Stimulated activated CD4-positive, alpha-beta T cell treated with anti-CD3 and anti-CD28 coated beads, Interleukin-15, amount 100 ng/mL, for 48 hours (primary cell): ENCODE measurements at places on chromosomes 3 and 15.

GRCh38 chr15:78369161-78369560, 29.0 kb downstream of the CRABP1 start:
- no peak for DNase-seq

GRCh38 chr15:80697075-80697685, 2.1 kb downstream of the ABHD17C start:
- DNase-seq = no peak

DNA sequence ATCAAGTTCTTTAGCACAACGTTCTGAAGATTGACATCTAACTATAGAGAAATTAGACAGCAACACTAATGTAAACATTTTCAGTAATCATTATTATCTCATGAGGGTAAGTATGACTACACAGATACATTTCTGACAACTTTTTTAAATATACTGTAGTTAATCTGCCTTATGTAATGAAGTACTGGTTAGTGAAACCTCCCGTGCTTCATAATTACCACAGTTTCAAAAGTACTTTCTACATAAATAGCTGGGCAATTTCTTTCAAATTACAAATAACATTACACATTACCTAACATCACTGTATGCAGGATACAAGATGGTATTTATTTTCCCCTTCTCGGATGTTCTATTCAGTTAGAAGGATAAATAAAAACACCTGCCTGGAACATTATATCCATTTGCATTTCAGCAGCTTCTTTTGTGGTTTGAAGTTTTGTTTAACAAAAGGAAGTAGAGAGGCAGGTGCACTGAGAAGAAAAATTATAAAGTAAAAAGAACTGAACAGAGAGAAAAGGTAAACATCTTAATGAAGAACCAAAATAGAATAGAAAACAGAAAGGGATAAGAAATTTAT, 1241.5 kb upstream of the GBE1 start:
- no peak for DNase-seq

DNA sequence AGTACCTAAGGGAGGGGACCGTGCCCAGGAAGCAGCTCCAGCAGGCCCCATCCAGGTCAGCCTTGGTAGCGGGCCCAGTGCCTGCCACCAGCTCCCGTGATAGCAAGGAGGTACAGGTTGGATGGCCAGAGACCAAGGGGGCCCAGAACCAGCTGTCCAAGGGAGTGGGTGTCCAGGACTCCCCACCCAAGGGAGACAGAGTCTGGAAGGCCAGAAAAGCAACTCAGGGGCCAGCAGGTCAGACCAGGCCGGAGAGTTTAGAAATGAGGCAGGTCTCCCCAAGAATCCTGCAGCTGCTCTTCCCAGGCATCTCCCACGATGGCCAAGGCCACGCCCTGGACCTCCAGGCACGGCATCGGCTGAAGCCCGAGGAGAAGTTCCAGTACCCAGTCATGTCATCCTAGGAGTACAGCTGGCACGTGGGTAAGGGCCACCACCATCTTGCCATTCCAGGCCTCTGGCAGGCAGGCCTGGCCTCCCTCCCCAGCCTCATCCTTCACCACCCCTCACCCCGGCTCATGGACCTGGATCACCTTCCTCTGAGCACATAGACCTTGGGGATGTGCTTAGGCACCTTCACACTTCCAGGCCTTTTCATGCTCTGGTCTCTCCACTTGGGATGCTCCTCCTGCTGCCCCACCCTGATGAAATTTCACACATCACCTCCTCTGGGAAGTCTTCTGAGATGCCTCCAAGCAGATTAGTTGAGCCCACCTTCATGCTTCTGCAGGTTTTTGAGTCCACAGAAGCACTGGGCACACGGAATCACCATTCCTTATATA, 30.5 kb downstream of the DNASE1L3 start:
- DNase-seq = no peak

- no peak for DNase-seq
These were observed 50.5 kb downstream of the UBE2E1 start for GRCh38 chr3:23856286-23856685.

DNA sequence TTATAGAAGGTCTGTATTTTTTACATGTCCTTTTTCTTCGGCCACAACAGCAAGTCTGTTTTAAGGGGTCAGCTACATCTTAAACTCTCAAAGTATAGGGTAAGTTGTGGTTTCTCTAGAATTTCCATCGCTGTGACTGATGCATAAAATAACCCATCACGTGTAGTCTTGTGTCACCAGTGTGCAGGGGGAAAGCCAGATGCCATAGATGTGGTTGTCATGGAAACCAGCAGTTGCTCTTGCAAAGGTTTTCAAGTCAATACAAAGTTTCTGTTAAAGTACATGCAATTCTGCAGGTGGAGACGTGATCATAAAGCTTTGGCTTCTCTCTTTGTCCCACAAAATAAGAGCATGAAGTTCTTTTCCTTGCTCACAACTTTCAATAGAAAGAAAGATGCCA, 210.3 kb upstream of the ONECUT1 start:
- no peak for DNase-seq

DNA sequence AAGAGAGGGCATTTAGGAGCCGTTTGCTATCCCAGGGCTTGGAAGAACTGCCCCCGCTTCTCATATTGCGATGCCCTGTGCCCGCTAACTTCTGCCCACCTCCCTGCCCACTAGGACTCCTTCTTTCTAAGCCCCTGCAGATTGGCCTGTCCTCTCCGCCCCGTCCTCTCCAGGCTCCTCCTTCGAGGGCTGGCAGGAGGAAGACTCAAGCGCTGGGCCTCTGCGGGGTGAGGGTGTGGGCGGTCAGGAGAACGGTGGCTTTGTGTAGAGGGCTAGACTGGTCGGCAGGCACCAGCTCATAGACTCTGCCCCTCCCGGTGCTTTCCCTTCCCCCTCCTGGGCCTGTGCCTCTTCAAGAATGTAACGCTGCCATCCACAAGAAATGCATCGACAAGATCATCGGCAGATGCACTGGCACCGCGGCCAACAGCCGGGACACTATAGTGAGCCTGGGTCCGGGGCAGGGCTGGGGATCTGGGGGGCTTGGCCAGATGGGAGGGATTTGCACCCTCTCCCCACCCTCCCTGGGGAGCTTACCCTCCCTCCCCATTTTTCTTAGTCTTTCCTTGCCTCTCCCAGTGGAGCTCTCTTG, 21.9 kb downstream of the PRKCD start:
- no peak for DNase-seq

- no peak for DNase-seq
These were observed 49.1 kb downstream of the IQCH start for GRCh38 chr15:67303490-67304363.

GRCh38 chr3:46092702-46093080, 65.4 kb upstream of the XCR1 start:
- no peak for DNase-seq

GRCh38 chr15:57609805-57610529, 18.3 kb downstream of the MYZAP start:
- no peak for DNase-seq

DNA sequence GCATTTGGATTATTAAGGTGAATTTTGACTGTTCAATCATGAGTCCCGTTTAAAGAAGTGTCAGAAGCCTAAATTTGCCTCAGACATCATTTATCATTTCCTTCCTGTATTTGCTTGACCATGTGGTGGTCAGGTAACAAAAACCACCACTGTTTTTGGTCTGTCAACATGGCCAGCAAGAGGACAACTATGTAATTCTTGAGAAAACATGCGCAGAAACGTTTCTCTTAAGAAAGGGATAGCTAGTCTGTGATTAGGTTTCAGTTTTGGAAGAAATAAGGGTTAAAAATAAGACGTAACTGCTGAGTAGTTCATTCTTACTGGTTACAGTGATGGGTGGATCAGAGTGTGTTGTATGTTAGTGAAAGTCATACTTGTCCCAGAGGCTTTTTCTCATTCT, 204.5 kb downstream of the AKAP13 start:
- DNase-seq = no peak

- DNase-seq = no peak
These were observed 325.9 kb downstream of the MECOM start for GRCh38 chr3:169337500-169338078.

DNA sequence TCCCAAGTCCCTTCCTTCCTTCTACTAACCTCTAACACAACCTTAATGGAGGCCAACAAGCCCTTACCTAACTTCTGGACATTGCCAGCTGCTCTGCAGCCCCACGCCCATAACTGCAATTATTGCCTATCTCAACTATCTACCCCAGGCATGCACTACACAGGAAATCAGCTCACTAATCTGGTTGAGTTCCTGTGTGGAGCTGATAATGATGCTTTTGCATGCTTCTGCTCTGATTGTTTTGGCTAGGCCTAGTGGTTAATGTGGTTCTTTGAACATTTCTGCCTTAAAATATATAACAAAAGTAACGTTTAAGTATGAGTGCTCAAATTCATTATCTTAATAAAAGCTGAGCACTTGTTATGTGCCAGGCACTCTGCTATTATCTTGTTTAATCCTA, 463.9 kb downstream of the MFSD1 start:
- no peak for DNase-seq

- DNase-seq = no peak
These were observed 42.3 kb upstream of the USP3 start for GRCh38 chr15:63462088-63462487.

- DNase-seq = peak; percentile 62
These were observed 93.9 kb upstream of the RASGRF1 start for GRCh38 chr15:79184465-79184892.

- DNase-seq = no peak
These were observed 10.0 kb downstream of the UBR1 start for GRCh38 chr15:43095708-43096347.

GRCh38 chr3:187958432-187959003, 195.4 kb upstream of the LPP start:
- DNase-seq = no peak

DNA sequence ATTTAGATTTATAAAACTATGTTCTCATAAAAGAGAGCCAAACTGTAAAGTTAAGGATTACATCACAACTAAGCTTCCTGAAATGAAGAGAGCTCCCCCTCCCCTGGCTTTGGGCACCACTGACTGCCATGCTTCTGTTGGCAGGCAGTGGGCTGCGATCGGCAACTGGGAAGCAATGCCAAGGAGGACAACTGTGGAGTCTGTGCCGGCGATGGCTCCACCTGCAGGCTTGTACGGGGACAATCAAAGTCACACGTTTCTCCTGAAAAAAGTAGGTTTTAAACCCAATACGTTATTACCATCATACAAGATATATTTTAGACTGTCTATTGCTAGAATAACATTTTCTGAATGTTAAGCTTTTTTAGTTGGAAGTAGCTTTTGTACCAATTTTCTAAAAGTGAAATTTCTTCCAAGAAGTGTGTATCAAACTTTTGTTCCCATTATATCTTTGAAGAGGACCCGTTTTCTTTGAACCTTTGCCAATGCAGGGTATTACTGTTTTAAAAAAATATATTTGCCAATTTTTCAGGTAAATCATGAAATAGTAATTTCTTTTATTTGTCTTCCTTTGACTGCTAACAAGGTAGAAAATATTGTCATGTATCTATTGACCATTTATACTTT, 184.1 kb downstream of the ADAMTSL3 start:
- no peak for DNase-seq

GRCh38 chr3:157938154-157938779, 168.0 kb downstream of the SHOX2 start:
- no peak for DNase-seq

DNA sequence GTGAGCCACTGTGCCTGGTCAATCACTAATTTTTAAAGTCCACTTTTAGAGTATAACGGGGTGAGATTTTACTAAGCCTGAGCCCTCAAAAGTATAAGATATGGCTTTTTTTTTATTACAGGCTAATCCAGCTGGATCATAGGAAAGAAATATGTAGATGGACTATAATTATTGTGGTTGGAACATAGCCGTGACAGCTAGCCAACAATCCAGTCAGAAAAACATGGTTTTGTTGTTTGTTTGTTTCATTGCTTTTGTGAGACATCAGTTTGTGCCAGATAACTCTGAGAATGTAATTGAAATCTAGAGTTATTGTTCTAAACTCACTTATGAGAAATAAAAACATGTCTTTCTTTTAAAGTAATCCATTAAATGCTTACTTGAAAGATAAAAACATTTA, 37.3 kb upstream of the ATOSA start:
- DNase-seq = no peak

DNA sequence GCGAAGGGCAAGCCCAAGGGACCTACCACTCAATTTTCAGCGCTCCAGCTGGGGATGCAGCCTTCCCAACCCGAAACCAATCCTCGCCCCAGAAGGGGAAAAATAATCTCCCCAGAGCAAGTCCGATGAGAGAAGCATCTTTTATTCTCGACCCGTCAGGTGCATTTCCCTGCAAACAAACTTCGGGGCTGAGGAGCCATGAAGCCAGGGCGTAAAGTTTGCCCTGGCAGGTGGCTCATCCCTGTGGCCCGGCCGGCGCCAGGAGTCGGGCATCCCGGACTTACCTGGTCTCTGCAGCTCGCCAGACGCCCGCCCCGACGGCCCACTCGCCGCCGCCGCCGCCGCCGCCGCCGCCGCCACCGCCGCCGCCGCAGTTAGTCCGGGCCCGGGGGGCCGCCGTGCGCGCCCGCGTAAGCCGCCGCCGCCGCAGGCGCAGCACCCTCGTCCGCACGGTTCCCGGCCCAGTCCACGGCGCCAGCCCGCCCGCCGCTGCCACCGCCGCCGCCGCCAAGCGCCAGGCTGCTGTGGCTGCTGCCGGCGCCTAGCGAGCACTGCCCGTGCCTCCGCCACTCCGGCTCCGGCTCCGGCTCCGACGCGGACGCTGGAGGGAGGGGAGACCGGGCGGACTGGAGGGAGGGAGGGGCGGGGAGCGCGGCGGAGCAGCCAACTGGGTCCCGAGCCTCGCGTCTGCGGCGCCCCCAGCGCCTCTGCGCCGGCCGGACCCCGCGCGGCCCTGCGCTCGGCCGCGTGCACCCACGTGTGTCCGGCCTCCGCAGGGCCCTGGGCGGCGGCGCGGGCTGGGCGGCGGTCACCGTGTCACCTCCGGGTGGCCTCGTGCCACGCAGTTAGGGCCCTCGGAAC, at the start of gene CNTN3:
CNTN3 (minus strand) TSS at position 553 of the 861 bp plus-strand sequence. CDS start 93,547 bp downstream, outside the sequence.
- no peak for DNase-seq

- no peak for DNase-seq
These were observed 944 bp upstream of the EIF4E3 start for GRCh38 chr3:71726146-71726545.
